Globus pallidus (tissue), 1 donor: ENCODE measurements at places on chromosomes 11 and 22.

DNA sequence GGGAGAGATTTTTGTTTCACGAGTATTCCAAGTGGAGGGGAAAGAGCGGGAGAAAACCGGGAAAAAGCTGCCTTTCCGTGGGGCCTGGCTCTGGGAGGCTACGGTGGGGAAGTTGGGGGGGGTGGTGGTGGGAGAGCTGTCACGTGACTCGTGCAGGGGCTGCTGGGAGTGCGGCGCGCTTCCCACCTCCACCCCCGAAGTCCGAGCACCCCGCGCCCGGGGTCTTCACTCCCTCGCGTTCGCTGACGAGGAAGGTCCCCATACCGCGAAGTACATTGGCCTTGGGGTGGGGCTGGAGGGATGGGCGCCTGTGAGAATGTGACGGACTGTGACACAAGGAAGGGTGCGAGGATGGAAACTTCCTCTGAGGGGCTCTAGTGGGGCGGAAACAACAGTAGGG is at the start of gene TEX12:
TSS of gene TEX12 (plus strand) at position 228 of the 400 bp plus-strand sequence. CDS start 1,897 bp downstream, outside the sequence.
- DNase-seq = no peak

GRCh38 chr22:48834404-48834803 is 993.3 kb downstream of the BRD1 start:
- no peak for DNase-seq

- DNase-seq = peak; percentile 60
Observed at GRCh38 chr11:119222308-119222707, 16.2 kb downstream of the CBL start.

DNA sequence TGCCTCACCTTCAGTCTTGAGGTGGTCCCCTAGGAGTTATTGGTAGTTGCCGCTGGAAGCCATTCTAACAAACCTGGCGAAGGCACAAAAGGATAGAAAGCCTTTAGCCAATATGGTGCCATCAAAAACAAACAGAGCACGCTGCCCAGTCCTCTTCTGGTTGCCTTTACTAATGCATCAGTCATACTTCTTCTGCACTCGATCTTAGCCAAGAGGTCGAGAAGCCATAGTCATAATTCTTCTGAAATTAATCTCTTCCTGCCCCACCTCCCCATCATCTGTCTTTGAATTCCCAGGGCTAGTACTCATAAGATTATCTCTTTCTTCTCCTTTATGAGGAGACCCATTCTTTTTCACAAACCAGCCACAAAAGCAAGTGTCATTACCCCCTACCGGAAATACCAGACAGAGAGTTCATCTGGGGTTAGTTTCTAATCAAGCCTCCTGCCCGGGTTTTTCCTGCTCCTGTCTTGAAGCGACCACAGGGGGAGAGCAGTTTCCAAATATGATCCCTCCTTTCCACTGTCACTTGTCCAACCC is 21.4 kb upstream of the EHF start:
- no peak for DNase-seq

GRCh38 chr11:64102005-64102738 is 63.7 kb downstream of the MACROD1 start:
- DNase-seq = no peak

DNA sequence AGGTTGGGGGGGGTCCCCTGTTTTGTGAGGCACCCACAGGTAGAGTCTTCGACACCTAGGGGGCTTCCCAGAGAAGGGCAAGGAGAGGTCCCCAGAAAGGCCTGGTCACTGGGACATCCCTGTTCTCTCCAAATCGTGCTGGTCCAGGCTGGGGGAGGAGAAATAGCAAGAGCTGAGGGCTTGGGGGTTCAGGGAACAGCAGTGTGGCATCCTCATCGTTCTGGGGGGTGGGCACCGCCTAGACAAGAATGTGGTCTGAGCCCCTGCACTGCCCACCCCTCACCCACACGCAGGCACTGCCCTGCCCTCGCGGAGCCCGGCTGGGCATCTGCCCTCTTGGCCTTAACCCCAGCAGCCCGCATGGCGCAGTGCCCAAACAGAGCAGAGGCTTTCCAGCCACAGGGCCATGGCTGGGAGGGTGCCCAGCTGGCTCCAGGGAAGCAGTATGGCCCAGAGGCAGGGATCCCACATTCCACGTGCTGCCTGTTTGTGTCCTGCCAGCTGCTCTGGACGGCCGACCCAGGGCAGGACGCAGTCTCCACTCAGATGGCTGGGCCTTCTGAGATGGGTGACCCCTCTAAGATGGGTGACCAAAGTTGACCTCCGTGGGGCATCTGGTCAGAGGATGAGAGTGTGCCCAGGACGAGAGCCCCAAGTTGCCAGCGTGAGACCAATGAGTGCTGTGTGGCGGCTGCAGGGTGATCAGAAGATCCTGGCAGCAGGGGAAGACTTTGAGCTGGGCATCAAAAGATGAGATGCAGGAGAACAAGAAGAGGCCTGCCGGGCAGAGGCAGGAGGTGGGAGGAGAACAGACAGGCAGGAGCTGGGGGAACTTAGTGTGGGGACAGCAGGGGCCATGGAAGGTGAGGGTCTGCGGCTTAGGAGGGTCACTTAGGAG is 14.4 kb downstream of the SCARF2 start:
- peak; percentile 92 for DNase-seq

DNA sequence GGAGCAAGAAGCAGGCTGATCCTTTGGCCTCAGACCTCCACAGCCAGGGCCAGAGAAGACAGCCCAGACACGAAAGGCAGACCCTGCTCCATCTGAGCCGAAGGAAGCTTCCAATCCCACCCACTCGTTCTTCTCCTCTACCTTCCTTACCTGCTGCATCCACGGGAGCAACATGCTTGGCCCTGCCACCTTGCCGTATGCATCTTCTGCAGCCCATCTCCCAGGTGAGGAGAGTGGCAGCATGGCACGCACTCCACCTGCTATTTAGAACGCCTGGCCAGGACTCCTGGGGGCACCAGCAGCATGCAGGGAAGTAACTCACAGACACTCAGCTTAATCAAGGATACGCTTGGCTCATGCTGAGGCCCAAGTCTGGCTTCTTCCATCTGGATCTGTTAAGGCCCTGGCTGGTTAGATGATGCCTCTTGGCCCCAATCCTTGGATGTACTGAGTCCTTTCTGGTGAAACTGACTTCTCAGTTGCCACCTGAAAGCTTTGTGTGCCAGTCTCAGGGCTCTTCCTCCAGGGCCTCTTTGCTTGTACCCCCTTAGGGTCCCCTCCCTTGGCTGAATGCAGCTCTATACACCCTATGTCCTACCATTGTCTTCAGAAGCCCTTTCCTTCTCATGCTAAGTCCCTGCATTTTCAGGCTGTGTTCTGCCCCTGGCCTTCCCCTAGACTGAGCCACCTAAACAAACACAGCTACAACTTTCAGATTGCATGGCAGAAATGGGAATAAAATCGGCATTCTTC is 604.9 kb downstream of the BUD13 start:
- no peak for DNase-seq

DNA sequence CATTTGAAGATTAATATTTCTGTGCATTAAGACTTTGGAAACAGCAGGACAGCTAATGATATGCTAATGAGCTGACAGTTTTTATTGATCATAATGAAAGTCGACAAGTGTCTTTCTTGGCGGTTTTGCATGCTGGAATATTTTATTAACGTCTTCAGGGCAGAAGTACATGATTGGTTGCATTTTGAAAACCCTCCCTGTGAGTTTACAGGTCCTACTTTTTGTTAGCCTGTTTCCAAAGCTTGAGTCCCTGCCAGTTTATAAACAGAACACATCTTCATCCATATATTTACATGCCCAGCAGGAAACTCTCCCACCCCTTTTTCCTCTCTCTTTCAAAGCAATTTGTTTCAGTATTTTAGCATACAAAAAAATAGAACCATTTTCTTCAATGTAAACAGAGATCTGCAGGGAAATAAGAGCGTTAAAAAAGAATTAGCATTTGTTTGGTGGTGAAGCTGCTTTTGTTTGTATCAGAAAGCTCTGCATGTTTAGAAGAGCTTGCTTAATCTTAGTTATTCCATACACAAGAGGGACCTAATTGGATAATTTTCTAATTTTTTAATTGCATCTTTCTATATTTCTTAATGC is 243.6 kb downstream of the NELL1 start:
- DNase-seq = no peak

- DNase-seq = no peak
Observed at GRCh38 chr11:35992548-35992947, 48.7 kb downstream of the LDLRAD3 start.

- no peak for DNase-seq
Observed at GRCh38 chr22:49240016-49240380, 587.7 kb downstream of the BRD1 start.

DNA sequence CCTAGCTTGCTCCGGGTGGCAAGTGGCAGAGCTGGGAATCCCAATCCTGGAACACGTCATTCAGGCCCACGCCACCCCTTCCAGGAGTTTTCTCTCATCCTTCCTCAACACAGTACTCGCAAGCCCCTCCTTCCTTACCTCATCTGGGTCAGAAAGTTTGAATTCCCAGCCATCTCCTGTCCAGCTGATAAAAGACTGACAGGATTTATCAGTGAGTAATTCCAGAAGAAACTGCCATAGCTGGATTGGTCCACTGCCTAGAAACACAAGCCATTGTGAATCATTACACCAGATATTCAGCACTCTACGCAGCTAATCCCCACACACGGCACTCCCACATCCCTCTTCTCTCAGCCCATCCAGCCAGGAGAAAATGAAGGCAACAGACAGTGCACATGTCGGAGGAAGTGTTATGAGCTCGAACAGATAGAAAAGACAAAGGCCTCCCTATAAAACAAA is 124.0 kb downstream of the ETS1 start:
- DNase-seq = no peak

DNA sequence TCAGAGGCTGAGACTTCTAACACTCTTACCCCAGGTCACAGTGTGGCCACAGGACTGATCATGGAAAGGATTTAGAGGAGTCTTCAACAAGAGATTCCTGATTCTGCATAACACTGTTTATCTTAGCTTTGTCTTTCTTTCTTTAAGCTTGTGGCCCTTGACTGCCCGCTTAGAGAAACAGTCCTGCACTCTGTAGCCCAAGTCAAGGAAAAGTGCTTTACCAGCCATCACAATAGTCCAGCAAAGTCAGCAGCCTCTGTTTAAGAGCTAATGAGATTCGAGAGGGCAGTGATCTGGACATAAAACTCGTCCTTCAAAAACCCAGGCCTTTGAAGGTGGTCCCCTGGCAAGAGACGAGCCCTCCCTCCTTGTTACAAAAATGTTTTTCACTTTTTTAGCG is 30.0 kb downstream of the PRDM10 start:
- no peak for DNase-seq

GRCh38 chr22:17841836-17842235 is 67.6 kb upstream of the BID start:
- no peak for DNase-seq

DNA sequence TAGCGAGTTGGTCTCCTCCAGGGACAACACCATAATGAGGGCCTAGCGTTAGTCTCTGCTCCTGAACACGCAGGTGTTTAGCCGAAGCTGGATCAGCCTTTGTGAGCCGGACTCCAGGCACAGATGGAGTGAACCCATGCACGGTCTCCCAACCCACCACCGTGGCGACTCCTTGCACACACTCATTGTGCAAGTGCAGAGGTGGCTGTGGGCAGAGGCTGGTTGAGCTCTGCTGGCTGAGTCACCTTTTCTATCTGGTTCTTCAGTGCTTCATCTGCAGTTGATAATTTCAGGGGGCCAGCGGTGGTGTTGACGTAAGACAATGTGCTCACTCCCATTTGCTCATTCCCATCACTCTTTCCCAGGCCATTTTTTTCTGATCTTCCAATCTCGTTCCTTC is 72.1 kb upstream of the SLC22A12 start:
- no peak for DNase-seq

- no peak for DNase-seq
Observed at GRCh38 chr22:37704645-37705044, 7.8 kb downstream of the TRIOBP start.

GRCh38 chr22:26806445-26807175 is 149.2 kb downstream of the MIAT start:
- no peak for DNase-seq

GRCh38 chr11:121762820-121763219 is 310.1 kb upstream of the SORL1-AS1 start:
- no peak for DNase-seq

DNA sequence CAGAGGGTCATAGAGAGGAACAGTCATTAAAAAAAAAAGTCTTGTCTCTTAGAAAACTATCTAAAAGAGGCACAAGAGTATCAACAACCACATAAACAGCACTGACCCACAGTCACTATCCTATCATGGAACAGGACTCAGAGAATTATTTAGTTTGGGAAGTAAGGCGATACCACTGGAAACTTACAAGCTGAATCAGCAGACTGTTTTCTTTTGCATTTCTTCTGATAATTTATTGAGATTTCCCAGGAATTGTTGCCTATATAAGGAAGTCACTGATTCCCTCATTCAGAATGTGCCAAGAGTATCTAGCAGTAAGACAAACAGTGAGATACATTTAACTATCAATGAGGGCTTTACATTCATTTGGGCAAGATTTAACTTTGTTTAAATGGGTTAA is 304.1 kb downstream of the GUCY1A2 start:
- DNase-seq = no peak

DNA sequence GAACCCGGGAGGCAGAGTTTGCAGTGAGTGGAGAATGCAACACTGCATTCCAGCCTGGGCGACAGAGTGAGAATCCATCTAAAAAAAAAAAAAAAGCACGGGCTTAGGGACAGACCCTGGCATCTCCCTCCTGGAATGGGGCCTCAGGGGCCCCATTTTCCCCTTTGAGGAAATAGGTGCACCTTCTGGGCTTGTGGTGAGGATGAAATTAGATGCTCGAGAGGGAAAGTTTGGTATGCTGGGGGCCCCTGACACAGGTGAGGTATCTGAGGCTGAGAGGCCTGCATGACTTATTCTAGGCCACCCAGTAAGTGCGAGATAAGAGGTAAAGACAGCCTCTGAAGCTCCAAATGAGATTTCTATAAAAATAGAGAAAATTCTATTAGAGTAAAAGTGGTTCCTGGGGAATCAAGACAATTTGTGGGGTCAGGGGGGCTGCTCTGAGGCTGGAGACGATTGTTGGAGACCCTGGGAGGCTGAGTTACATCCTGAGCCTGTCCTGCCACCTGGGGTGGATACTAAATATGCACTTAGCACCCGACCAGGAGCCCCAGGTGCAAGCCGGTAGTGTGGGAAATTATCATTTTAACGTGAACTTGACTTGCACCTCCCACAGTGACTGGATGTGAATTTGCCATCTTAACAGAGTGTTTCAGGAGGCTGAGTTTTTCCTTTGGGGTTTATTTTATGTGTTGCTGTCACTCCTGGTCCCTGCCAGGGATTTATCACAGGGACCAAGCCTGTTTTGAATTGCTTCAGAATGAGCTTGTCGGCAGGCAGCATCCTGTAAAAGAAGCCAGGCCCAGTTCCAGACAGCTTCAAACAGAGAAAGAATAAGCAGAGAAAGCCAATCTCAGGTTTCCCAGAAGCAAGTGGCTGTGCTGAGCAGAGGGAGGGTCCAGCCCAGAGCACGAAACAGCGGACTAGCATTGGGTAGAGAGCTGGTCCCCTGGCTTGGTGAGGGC is 48.4 kb upstream of the TSKU start:
- no peak for DNase-seq

GRCh38 chr22:22855617-22856308 is 31.9 kb upstream of the IGLL5 start:
- no peak for DNase-seq

DNA sequence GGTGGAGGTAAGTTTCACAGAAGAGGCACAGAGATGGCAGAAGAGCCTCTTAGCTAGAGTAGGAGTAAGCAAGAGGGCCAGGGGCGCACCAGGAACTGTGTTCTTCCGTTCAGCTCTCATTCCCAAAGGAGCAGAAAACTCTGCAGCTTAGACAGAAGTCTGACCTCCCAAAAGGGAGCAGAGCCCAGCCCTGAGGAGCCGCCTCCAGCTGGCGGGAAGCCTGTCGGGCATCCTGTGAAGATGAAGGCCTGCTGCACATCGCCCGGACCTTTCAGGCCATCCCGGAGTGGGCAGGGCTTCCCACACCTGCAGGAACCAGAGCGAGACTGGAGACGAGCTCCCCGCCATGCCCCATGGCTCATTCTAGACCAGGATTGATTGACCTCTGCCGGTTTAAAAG is 1102.8 kb downstream of the BRD1 start:
- no peak for DNase-seq
